ENCODE measurements at places on chromosomes 11 and 22. TPM values are rescaled to one million over a fixed set of nuclear protein-coding genes. Genes with fewer than 3 reads are reported as not detected.

DNA sequence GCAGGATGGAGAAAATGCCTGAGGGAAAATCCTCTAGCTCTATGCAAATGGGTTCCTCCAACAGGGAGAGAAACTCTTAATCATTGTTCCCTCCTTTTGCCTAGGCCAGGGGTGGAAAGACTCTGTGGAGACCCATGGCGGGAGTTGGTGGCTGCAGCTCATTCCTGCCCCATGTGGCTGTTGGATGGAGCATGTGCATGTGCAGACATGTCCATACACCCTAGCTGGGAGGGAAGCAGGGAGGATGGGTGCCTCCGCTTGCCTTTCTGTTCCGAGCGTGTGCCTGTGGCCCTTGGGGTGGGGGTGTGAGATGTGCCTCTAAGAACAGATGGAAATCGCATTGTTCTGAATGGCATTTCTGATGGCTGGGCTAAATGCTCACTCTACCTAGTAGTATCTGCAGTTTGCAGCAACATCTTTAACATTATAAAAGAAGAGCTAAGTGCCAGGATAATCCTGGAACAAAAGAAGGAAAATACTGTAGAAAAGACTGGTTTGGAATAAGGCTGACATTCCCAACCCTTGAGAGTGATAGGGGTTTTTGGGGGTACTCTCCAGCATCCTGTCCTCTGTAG, 31.7 kb downstream of the METTL15 start:
- no peak for DNase-seq

GRCh38 chr11:12794576-12795230, 120.5 kb downstream of the TEAD1 start:
- DNase-seq: no peak

GRCh38 chr11:85094795-85095194, 532.3 kb downstream of the DLG2 start:
- DNase-seq: no peak

DNA sequence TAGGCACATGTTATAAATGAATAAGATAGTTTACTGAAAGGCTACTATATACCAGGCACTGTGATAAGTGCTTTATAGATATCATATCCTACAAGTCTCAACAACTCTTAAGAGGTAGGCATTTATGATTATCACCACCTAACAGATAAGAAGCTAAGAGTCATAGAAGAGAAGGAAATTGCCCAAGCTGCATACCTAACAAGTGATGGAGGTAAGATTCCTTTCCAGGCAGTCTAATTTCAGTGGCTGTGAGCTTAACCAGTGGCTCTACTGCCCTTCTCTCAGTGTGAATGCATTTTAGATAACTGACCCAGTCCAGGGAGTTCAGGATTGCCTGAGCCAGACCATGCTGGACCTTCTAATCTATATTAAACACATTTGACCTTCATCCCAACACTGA, 39.2 kb downstream of the HEPHL1 start:
- DNase-seq: no peak

The TSKU gene
- total RNA-seq: 6.7 TPM

- DNase-seq: no peak
These were observed 116.4 kb downstream of the BLID start for GRCh38 chr11:121999651-122000050.

- no peak for DNase-seq
These were observed 15.7 kb downstream of the ZNF215 start for GRCh38 chr11:6941970-6942369.

DNA sequence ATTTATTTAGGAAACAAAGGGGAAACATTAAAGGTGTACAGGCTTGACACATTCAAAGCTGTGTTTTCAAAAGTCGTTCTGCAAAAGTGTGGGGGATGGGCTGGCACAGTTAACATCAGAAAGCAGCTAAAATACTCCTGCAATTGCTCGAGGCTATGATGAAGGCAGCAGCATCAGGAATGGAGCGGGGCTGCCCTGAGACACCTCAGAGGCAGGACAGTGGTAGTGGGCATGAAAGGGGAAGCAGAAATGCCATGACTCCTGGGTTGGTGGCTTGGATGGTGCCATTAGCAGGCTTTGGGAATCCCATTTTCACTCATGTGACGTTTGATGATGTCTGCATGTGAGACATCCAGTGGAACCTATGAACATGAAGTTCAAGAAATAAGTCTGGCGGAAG, 646 bp downstream of the NCAPD3 start:
- DNase-seq: no peak
